ENCODE measurements at places on chromosomes 7 and 10. TPM values are rescaled to one million over a fixed set of nuclear protein-coding genes. Genes with fewer than 3 reads are reported as not detected.

AKR1B15 gene
- total RNA-seq: not detected

SPDYE2B gene
- total RNA-seq: not detected

HHEX gene
- 9.6 TPM for total RNA-seq

HTR5A gene
- not detected for total RNA-seq

UCMA gene
- total RNA-seq: not detected

LOXL4 gene
- not detected for total RNA-seq

ACTL6B gene
- total RNA-seq: not detected

CFAP69 gene
- 0.44 TPM for total RNA-seq

TRPV6 gene
- total RNA-seq: not detected

CFAP43 gene
- total RNA-seq: 0.89 TPM

CH25H gene
- 0.63 TPM for total RNA-seq

CDHR1 gene
- total RNA-seq: not detected

WASL gene
- 1.4 TPM for total RNA-seq

FAM24B gene
- not detected for total RNA-seq

ZNF804B gene
- total RNA-seq: not detected

MYOZ1 gene
- total RNA-seq: not detected

TMEM273 gene
- total RNA-seq: not detected

SPDYE16 gene
- total RNA-seq: not detected

TMEM213 gene
- not detected for total RNA-seq

CYP3A5 gene
- not detected for total RNA-seq

ZNF212 gene
- 8.0 TPM for total RNA-seq

AGAP5 gene
- total RNA-seq: 1.1 TPM

ACSM6 gene
- total RNA-seq: not detected

NPFFR1 gene
- total RNA-seq: not detected

CELF2 gene
- 9.7 TPM for total RNA-seq

VGF gene
- 0.63 TPM for total RNA-seq

AKR1C2 gene
- 2.5 TPM for total RNA-seq

DKK1 gene
- 403 TPM for total RNA-seq

ZNF37A gene
- total RNA-seq: 9.8 TPM

METTL27 gene
- total RNA-seq: not detected

VSTM4 gene
- 1.7 TPM for total RNA-seq

FFAR4 gene
- 0.16 TPM for total RNA-seq

MALRD1 gene
- not detected for total RNA-seq

PAX4 gene
- total RNA-seq: not detected

SPDYE5 gene
- not detected for total RNA-seq

PDE6C gene
- total RNA-seq: not detected

SLC18A3 gene
- not detected for total RNA-seq

GFRA1 gene
- total RNA-seq: 47.6 TPM

LBX1 gene
- 2.0 TPM for total RNA-seq

TCERG1L gene
- not detected for total RNA-seq

RGS10 gene
- 41.1 TPM for total RNA-seq

TMEM139 gene
- total RNA-seq: not detected

RET gene
- total RNA-seq: not detected

MEIG1 gene
- not detected for total RNA-seq

ZNF485 gene
- 1.9 TPM for total RNA-seq

HOXA4 gene
- total RNA-seq: 1.5 TPM

CPXM2 gene
- total RNA-seq: 0.52 TPM

RELN gene
- 3.1 TPM for total RNA-seq

DIP2C gene
- 10.7 TPM for total RNA-seq

MMP21 gene
- total RNA-seq: not detected
